Cardiac muscle cell (in vitro differentiated cells and primary cell): ENCODE measurements at places on chromosomes 11 and 22. TPM values are rescaled to one million over a fixed set of nuclear protein-coding genes. Genes with fewer than 3 reads are reported as not detected.

MYRF gene
- 29.3 and 41.2 TPM in 2 replicates for polyA plus RNA-seq

XRRA1 gene
- 16.0 and 20.2 TPM in 2 replicates for polyA plus RNA-seq

PRDX5 gene
- 646 and 784 TPM in 2 replicates for polyA plus RNA-seq

OR1S1 gene
- polyA plus RNA-seq, result not detected in 2 replicates

SMIM35 gene
- not detected in 2 replicates for polyA plus RNA-seq

TSPAN18 gene
- 82.8 and 122 TPM in 2 replicates for polyA plus RNA-seq

LRRN4CL gene
- polyA plus RNA-seq, result 0.24 TPM in 1 of 2 replicates, not detected in the other
